ENCODE measurements at places on chromosomes 1 and 21. TPM values are rescaled to one million over a fixed set of nuclear protein-coding genes. Genes with fewer than 3 reads are reported as not detected.

Gene TEDDM1
- total RNA-seq = not detected

Gene PADI2
- not detected for total RNA-seq

Gene GJC2
- total RNA-seq = 1.4 TPM

Gene NBPF10
- 0.66 TPM for total RNA-seq

Gene PRELP
- total RNA-seq = not detected

Gene RABIF
- 11.5 TPM for total RNA-seq

Gene STX12
- 123 TPM for total RNA-seq

Gene HES3
- not detected for total RNA-seq

Gene DCST1
- total RNA-seq = not detected

Gene CFAP57
- total RNA-seq = 0.20 TPM

Gene CLDN17
- not detected for total RNA-seq

Gene AKR7A3
- total RNA-seq = 0.11 TPM

Gene SPRR4
- total RNA-seq = not detected

Gene TNFSF4
- 49.1 TPM for total RNA-seq

Gene GLRX2
- 15.9 TPM for total RNA-seq

Gene CD52
- not detected for total RNA-seq

Gene KDF1
- total RNA-seq = not detected

Gene REG4
- not detected for total RNA-seq

Gene COL11A1
- total RNA-seq = not detected

Gene SPRR2E
- not detected for total RNA-seq
